Right renal pelvis (tissue), 4 donors: ENCODE measurements at places on chromosomes 5 and 9. TPM values are rescaled to one million over a fixed set of nuclear protein-coding genes. Genes with fewer than 3 reads are reported as not detected.

The ZFP2 gene
- 8.5 TPM for polyA plus RNA-seq

The QRFP gene
- polyA plus RNA-seq: 0.30 TPM

The GPX3 gene
- polyA plus RNA-seq: 1,625 TPM

The FER gene
- 18.0 TPM for polyA plus RNA-seq

The URM1 gene
- polyA plus RNA-seq: 57.1 TPM

The PITX1 gene
- polyA plus RNA-seq: not detected

The PCDHGA8 gene
- 0.33 TPM for polyA plus RNA-seq

The FOXD4L3 gene
- not detected for polyA plus RNA-seq

The PIP5K1B gene
- 8.1 TPM for polyA plus RNA-seq

DNA sequence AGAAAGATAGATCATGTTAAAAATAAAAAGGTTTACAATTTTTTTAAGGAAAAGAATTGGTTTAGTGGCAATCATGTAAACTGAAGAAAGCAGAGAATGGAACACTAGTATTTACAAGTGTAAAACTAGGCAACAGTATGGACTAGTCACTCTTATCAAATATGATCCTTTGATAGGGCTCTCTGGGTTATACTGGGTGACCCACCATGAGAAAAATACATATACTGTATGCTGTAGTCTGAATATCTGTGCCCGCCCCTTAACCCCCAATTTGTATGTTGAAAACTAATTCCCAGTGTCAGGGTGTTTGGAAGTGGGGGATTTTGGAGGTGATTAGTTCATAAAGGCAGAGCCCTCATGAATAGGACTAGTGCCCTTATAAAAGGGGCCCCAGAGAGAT lies 236.8 kb upstream of the TARS1 start:
- no peak for DNase-seq

- DNase-seq: no peak
Measured at GRCh38 chr9:79195879-79196278, 375.9 kb upstream of the TLE4 start.

- DNase-seq: no peak
Measured at GRCh38 chr9:16602494-16602893, 268.0 kb downstream of the BNC2 start.

GRCh38 chr5:150442699-150443080 lies 6.8 kb downstream of the RPS14 start:
- no peak for DNase-seq

GRCh38 chr5:176921714-176922113 lies 22.6 kb upstream of the HK3 start:
- no peak for DNase-seq

- peak; percentile 92 for DNase-seq
Measured at GRCh38 chr5:138337685-138338410, at the start of gene FAM53C. FAM53C (plus strand) TSS chr5:138338266; CDS start chr5:138341336, 3,070 bp downstream.

GRCh38 chr5:67731886-67732285 lies 483.7 kb upstream of the PIK3R1 start:
- DNase-seq: no peak

DNA sequence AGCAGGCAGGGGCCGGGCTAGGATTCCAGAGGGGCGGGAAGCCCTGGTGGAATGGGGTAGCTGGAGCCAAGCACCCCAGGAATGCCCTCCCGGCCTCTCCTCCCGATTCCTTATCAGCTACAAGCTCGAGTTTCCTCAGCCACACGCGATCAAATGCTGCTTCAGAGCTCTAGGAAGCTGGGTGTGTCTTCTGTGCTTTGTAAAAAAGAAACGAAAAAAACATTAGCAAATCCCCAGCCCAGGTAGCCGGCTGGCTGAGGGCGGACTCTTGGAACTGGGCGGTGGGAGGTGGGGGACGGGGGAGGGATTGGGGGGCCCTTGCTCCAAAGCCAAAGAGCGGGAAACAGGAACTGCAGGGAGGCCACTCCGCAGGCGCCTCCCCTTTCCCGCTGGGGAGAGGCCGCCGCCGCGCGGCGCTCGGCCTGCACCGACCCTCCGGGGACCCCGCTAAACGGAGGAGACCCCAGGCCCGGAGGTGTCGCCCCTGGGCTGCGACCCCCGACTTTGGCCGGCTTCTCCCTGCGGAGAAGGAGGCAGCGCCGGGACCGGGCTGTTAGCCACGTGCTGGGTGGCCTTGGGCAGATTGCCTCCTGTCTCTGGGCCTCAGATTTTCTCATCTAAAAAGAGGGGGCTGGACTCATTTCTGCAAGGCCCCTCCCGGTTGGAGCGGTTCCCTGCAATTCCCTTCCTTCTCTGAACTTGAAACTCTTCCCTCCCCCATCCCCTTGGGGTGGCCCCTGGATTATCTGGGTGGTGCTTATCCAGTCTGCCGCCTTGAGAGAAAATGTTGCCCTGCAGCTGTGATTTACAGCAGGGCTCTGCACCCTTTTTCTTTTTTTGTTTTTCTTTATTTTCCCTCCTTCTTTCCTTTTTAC lies 40.9 kb upstream of the FABP6 start:
- no peak for DNase-seq

- no peak for DNase-seq
Measured at GRCh38 chr5:127686424-127686823, 16.8 kb upstream of the CCDC192 start.

DNA sequence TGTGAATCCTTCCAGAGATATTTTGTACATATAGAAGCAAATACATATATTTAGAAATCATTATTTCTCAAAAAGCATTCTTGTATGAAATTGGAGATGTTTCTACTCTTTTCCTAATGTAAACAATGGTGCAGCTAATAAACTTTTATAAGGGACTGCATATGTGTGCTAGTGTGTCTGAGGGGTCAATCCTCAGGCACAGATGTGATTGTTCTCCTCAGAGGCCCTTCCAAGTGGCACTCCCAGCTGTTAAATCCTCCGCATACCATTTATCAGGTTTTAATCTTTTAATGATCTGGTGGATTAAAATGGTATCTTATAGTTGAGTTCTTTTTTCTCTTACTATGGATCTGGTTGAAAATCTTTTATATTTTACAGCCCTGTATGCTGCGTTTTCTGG lies 5.6 kb upstream of the OMD start:
- no peak for DNase-seq
